CD8-positive, alpha-beta memory T cell (primary cell): ENCODE measurements at places on chromosomes 2 and 18.

DNA sequence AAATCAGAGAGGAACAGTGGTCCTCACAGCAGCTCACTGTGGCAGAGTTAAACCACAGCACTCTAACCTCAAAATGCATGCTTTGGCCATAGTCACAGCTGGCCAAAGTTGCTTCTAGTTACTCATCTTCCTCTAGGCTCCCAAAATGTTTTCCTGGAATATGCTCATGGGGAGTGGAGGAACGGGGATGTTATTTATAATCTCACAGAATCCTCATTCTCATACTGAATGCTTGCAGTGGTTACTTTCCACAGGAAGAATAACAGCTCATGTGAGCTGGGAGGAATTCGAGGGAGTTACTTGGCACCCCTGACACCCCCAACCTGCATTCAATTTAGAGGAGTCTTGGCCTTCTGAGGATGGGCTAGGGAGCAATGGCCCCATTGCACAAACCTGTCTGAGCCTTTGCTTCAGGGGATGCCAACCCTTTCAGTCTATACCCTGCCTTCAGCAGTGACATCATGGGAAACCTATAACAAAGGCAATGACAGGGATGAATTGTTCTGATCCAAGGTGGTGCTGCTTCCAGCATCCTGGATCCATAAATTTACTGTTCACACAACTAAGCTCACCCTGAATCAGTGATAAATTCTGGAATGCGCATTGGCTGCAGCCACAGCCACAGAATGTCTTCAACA, 22.4 kb upstream of the CCBE1 start:
- DNase-seq: no peak

DNA sequence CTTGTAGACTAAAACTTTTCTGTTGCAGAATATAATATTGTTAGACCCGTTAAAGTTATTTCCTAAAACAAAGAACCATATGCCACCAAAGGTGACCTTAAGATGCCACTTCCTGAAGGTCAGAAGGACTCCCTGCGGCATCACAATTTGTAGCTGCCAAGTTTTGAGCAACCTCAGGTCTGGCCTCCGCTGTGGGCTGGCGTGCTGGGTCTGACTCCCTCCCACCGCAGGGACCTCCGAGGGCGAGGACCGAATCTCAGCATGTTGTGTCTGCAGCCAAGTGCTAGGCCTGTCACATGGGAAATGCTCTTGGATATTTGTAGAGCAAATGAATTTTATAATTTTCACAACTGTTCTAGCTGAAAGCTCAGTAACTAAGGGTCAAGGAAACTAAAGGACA, 285.9 kb downstream of the NDUFA10 start:
- DNase-seq: no peak

DNA sequence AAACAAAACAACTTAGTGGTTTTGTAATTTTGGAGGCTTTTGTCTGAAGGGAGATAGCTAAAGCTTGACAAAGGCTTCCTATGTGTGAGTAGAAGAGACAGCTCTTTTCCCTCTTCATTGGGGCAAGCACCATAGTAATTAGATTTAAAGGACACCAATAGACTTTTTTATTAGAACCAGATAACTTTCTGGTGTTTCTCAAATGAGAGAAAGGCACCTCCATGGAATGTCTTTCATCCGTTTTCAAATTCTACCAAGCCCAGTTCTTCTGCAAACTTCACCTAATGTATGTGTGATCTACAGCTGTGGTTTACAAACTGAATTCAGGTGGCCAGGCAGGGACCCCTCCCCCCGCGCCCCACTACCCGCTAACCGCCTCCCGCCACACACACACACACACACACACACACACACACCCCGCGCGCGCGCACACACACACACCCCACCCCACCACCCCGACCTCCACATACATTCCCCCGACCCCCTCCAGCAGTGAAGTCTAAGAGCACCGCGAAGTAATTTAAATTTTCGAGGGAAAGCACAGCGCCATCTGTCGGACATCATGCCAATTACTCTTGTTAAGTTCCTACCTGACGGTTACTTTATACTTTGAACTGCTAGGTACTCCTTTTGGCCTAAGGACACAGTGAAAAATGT, 31.6 kb upstream of the PPP1R1C start:
- peak; percentile 73 for DNase-seq

- DNase-seq: no peak
Observed at GRCh38 chr2:233538741-233539140, 27.8 kb downstream of the USP40 start.

- no peak for DNase-seq
Observed at GRCh38 chr2:181070119-181070835, 89.9 kb downstream of the UBE2E3 start.

GRCh38 chr2:190562121-190562520, 27.6 kb upstream of the NEMP2 start:
- DNase-seq: no peak
